Mesothelial cell of epicardium (in vitro differentiated cells): ENCODE measurements at places on chromosomes 6 and 20.

GRCh38 chr6:56995347-56995902 lies 40.5 kb downstream of the BEND6 start:
- no peak overlapping the region for H3K4me3 ChIP-seq
- no peak for DNase-seq
- H3K36me3 ChIP-seq: peaks cover 13% of the 10 kb centered on the region
- no peaks in the 10 kb centered on the region for H3K27me3 ChIP-seq

DNA sequence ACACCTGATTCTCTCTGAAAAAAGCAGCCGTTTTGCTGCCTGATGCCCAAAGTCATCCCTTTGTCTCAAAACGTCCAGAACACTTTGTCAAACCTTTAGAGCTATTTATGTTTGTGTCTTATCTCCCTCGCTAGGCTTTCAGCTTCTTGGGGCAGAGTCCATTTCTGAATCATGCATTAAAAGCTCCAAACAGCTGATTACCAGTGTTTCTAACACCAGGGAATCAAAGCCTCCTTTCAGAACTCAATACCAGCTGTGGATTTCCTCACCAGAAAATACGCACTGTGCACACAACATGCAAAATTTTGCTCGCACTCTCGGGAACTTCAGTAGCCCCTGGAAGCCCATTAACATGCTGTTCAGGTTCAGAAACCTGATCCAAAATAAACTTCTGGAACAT lies 333.3 kb downstream of the HACE1 start:
- H3K4me1 ChIP-seq: peaks cover 21% of the 10 kb centered on the region
- H3K27ac ChIP-seq: no peak overlapping the region
- no peaks in the 10 kb centered on the region for H3K36me3 ChIP-seq
- no peak overlapping the region for H3K4me3 ChIP-seq
- no peaks in the 10 kb centered on the region for H3K27me3 ChIP-seq

- no peak for DNase-seq
- H3K4me1 ChIP-seq: peaks cover 10% of the 10 kb centered on the region
- no peak overlapping the region for H3K4me3 ChIP-seq
- no peaks in the 10 kb centered on the region for H3K36me3 ChIP-seq
- H3K27me3 ChIP-seq: no peaks in the 10 kb centered on the region
These were observed 255.4 kb downstream of the OGFRL1 start for GRCh38 chr6:71544028-71544427.

GRCh38 chr6:35343092-35343834 lies 905 bp downstream of the PPARD start:
- peak overlapping the region; percentile 91 for H3K27ac ChIP-seq
- no peaks in the 10 kb centered on the region for H3K27me3 ChIP-seq
- peak overlapping the region; percentile 84 for H3K4me3 ChIP-seq
- no peak for DNase-seq

DNA sequence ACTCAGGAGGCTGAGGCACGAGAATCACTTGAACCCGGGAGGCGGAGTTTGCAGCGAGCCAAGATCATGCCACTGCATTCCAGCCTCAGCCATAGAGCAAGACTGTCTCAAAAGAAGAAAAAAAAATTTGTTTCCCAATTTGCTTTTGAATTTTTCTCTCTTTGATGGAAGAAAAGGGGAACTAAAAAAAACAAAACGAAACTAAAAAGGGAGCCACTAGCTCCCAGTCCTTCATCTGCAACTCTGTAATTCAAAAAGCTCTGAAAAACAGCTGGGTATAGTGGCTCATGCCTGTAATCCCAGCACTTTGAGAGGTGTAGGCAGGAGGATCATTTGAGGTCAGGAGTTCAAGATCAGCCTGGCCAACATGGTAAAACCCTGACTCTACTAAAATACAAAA lies 9.5 kb downstream of the OVOL2 start:
- H3K36me3 ChIP-seq: peaks cover 5% of the 10 kb centered on the region
- H3K4me1 ChIP-seq: no peaks in the 10 kb centered on the region
- H3K27me3 ChIP-seq: peaks cover 16% of the 10 kb centered on the region
- no peak overlapping the region for H3K4me3 ChIP-seq

DNA sequence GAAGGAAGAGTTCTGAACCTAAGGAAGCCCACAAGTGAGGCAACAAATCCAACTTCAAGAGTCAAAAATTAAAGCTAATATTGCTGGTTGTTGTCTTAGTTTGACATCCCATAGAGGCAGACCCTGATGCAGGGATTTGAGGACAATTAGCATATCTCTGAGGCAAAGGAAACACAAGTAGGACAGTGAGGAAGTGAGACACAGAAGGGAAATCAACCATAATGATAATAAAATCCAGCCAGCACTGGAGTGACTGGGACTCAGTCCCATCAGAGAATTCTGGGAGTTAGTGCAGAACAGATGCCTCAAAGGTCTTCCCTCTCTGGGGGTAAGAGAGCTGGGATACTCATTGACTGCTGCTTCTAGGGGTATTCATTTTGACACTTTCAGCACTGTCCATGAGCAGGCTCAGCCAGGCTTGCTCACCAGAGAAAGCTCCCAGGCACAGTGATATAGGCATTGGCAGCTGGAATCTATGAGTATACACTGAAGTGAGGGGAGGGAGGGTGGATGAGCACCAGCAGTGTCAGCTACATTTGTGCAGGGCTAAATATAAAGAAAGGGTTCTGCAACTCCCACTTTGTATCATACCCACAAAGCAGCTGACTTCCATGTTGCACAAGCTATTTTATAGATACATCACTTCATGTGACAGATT lies 43.4 kb upstream of the SPTLC3 start:
- H3K4me1 ChIP-seq: peaks cover 36% of the 10 kb centered on the region
- no peak overlapping the region for H3K27ac ChIP-seq
- H3K36me3 ChIP-seq: peaks cover 2% of the 10 kb centered on the region
- H3K4me3 ChIP-seq: no peak overlapping the region

DNA sequence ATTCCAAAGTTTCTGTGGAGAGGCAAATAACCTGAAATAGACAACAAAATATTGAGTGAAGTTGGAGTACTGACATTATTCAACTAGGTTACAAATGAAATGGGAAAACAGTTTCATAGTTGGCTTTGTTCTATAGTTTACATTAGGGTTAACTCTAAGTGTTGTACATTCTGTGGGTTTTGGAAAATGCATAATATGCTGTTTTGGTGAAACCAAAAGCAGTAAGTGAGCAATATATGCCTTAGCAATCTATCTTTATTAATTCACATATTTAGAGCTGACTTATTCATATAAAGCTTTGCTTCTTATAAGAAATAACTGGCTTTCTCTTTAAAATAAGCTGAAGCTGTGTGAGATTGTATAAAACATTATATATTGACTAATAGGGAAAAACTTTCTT lies 157.5 kb upstream of the AHI1 start:
- no peak for DNase-seq
- peaks cover 20% of the 10 kb centered on the region for H3K36me3 ChIP-seq
- no peak overlapping the region for H3K27ac ChIP-seq
- H3K27me3 ChIP-seq: no peaks in the 10 kb centered on the region
- H3K4me3 ChIP-seq: no peak overlapping the region

GRCh38 chr6:170152989-170153388 lies 137.9 kb downstream of the DLL1 start:
- DNase-seq: peak; percentile 59
- no peak overlapping the region for H3K4me3 ChIP-seq
- no peaks in the 10 kb centered on the region for H3K36me3 ChIP-seq
- peaks cover 37% of the 10 kb centered on the region for H3K4me1 ChIP-seq
- H3K27ac ChIP-seq: peak overlapping the region; percentile 39
- peaks cover 10% of the 10 kb centered on the region for H3K27me3 ChIP-seq

- H3K4me3 ChIP-seq: no peak overlapping the region
- DNase-seq: no peak
- no peaks in the 10 kb centered on the region for H3K36me3 ChIP-seq
- peaks cover 6% of the 10 kb centered on the region for H3K27me3 ChIP-seq
- H3K27ac ChIP-seq: no peak overlapping the region
These were observed 4.7 kb upstream of the NPBWR2 start for GRCh38 chr20:64111841-64112641.

GRCh38 chr20:23456873-23457272 lies 4.2 kb upstream of the CST11 start:
- no peaks in the 10 kb centered on the region for H3K36me3 ChIP-seq
- H3K4me3 ChIP-seq: no peak overlapping the region
- DNase-seq: no peak
- H3K27me3 ChIP-seq: peaks cover 9% of the 10 kb centered on the region
- H3K27ac ChIP-seq: no peak overlapping the region

DNA sequence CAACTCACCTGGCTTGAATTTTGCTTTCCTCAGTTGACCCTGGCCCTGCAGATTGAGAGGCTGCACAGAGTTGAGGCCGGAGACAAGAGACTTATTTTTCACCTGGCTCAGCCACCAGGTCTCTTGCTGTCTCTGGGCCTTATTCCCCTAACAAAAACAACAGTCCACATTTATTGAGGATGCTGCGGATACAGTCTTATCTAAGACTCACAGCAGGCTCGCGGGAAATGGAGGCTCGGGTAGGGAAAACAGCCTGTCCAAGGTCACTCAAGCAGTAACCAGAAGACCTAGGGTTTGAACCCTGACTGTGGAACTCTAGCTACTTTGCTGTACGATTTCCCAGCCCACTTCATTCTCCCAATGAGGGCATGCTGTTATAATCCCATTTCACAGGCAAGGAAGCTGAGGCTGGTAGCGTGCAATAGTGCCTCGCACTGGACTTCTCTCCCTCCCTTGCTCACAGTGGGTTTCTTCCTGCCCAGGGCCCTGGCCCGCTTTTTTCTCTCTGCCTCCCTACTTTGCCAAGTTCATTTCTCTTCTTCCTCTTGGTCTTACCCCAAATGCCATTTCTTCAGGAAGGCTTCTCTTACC lies 57.7 kb downstream of the RBM38 start:
- peaks cover 9% of the 10 kb centered on the region for H3K4me1 ChIP-seq
- H3K27me3 ChIP-seq: peaks cover 3% of the 10 kb centered on the region
- no peak for DNase-seq
- no peaks in the 10 kb centered on the region for H3K36me3 ChIP-seq
- H3K4me3 ChIP-seq: no peak overlapping the region

- no peak overlapping the region for H3K4me3 ChIP-seq
- peaks cover 2% of the 10 kb centered on the region for H3K27me3 ChIP-seq
- no peak overlapping the region for H3K27ac ChIP-seq
- no peak for DNase-seq
These were observed 83.5 kb downstream of the HAO1 start for GRCh38 chr20:7856756-7857155.

- H3K27ac ChIP-seq: no peak overlapping the region
- no peak overlapping the region for H3K4me3 ChIP-seq
- no peaks in the 10 kb centered on the region for H3K36me3 ChIP-seq
- H3K4me1 ChIP-seq: peaks cover 9% of the 10 kb centered on the region
These were observed 8.0 kb downstream of the HTR1B start for GRCh38 chr6:77455271-77455670.

- no peak overlapping the region for H3K4me3 ChIP-seq
- H3K27me3 ChIP-seq: no peaks in the 10 kb centered on the region
- no peaks in the 10 kb centered on the region for H3K36me3 ChIP-seq
- DNase-seq: no peak
- H3K4me1 ChIP-seq: peaks cover 26% of the 10 kb centered on the region
- peak overlapping the region; percentile 87 for H3K27ac ChIP-seq
These were observed 43.8 kb upstream of the SEC63 start for GRCh38 chr6:108001696-108002231.

DNA sequence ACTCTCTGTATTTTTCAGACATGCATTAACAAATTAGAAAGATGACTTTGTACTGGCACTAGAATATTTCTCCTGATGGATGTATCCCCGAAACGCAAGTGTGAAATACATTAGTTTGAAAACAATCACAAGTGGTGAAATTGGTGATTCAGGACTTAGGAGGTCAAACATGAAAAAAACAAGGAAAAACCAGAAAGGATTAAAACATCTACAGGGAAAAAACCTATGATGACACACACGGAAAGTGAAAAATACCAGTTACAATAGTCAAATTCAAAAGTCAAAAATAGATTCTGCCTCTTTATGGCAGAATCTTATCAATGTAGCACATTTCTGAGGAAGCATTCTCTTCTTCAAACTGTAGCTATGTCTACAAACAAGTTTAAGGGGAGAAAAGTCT lies 129.0 kb upstream of the SGK1 start:
- H3K4me1 ChIP-seq: peaks cover 16% of the 10 kb centered on the region
- H3K27ac ChIP-seq: no peak overlapping the region
- no peaks in the 10 kb centered on the region for H3K27me3 ChIP-seq
- no peak for DNase-seq
- H3K4me3 ChIP-seq: no peak overlapping the region

DNA sequence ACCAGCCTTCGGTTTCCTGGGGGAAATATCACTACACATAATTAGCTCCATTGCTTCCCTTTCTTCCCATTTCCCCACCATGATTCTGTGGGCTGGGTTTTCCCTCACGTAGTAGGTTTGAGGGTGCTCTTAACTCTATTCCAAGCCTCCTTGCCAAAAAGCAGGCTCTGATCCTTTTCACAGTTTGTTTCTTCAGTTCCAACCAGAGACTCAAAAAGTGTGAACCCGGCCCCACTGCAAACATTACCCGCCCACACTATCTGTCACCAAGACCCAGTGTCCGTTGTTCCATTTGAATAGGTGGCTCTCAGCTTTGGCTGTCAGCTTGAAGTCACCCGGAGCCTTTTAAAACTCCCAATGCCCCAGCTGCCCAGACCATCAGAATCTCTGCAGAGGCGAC lies 11.8 kb upstream of the NAA20 start:
- H3K4me3 ChIP-seq: no peak overlapping the region
- peaks cover 30% of the 10 kb centered on the region for H3K4me1 ChIP-seq
- no peak overlapping the region for H3K27ac ChIP-seq

- DNase-seq: no peak
- no peak overlapping the region for H3K4me3 ChIP-seq
- no peaks in the 10 kb centered on the region for H3K36me3 ChIP-seq
- H3K27me3 ChIP-seq: peaks cover 71% of the 10 kb centered on the region
- H3K27ac ChIP-seq: no peak overlapping the region
These were observed 37.1 kb downstream of the CDH22 start for GRCh38 chr20:46270977-46271744.

GRCh38 chr20:44166477-44166876 lies 20.5 kb downstream of the JPH2 start:
- no peaks in the 10 kb centered on the region for H3K27me3 ChIP-seq
- DNase-seq: no peak
- peaks cover 2% of the 10 kb centered on the region for H3K4me1 ChIP-seq
- H3K36me3 ChIP-seq: no peaks in the 10 kb centered on the region
- H3K4me3 ChIP-seq: no peak overlapping the region
